CD4-positive, alpha-beta T cell treated with Interleukin-4 for 4 hours (primary cell): ENCODE measurements at places on chromosomes 2 and 18.
A peak's percentile ranks its signal among the peaks of the same experiment; 100 is the strongest.

- no peak for DNase-seq
These were observed 29.0 kb downstream of the SESTD1 start for GRCh38 chr2:179235463-179236108.

DNA sequence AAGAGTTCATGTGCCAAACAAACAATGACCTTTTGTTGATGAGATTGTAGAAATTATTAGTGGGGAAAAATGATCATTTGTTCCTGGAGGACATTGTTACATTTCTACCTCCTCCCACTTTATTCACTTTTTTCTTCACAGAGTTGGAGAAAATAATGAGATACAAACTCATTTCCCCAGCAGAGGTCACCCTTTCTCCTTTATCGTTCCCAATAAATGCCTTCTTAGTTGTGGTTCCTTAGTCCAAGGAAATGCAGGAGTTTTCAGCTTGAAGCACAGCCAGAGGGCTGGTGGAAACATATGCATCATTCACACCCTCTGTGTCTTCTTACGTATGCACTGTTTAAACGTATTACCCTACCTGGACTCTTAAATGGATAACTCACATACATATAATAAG is 108.8 kb downstream of the SLC4A3 start:
- DNase-seq = peak; percentile 4

GRCh38 chr2:42775810-42776209 is 11.9 kb upstream of the OXER1 start:
- no peak for DNase-seq

- peak; percentile 42 for DNase-seq
These were observed 298.4 kb downstream of the LPIN1 start for GRCh38 chr2:12044857-12045256.

DNA sequence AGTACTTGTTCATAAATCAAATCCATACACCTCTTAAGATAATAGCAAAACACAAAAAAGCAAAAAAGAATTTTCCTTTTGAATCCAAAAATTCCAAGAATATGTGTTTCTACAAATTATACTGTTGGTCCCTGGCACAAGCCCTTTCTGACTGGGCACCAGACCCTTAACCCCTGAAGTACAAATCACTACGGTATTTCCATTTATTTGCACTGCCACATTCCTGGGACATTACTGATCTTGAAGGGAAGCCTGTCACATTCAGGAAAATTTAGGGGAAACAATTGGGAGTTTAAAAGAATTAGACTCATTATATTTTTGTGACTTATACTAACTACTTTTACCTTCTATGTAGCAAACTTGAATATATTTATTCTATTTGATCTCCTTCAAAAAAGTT is 98.8 kb downstream of the ZNF521 start:
- DNase-seq = no peak

- DNase-seq = no peak
These were observed 11.5 kb upstream of the DIPK1C start for GRCh38 chr18:74468547-74469061.

DNA sequence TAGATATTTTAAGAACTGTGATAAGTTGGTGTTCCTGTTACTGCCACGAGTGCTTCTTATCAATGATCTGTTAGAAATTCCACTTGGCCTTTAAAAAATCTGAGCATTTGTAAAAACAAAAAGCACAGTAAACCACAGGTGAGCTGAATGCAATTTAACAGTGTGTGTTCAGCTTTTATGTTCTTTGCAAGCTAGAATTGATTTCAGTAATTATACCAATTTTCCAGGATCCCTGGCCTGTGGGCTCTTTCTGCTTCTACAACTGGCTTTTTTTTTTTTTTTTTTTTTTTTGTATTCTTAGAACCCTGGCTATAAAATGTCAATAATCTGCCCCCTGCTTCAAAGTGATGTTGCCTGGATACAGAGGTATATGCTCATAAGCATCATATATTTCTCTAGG is 548.5 kb upstream of the SLC8A1 start:
- no peak for DNase-seq

GRCh38 chr2:100721693-100722092 is 98.2 kb upstream of the NPAS2 start:
- DNase-seq = no peak

GRCh38 chr2:107419191-107419590 is 407.5 kb upstream of the RGPD4 start:
- no peak for DNase-seq

- DNase-seq = no peak
These were observed 8.9 kb downstream of the APOB start for GRCh38 chr2:21034972-21035279.

DNA sequence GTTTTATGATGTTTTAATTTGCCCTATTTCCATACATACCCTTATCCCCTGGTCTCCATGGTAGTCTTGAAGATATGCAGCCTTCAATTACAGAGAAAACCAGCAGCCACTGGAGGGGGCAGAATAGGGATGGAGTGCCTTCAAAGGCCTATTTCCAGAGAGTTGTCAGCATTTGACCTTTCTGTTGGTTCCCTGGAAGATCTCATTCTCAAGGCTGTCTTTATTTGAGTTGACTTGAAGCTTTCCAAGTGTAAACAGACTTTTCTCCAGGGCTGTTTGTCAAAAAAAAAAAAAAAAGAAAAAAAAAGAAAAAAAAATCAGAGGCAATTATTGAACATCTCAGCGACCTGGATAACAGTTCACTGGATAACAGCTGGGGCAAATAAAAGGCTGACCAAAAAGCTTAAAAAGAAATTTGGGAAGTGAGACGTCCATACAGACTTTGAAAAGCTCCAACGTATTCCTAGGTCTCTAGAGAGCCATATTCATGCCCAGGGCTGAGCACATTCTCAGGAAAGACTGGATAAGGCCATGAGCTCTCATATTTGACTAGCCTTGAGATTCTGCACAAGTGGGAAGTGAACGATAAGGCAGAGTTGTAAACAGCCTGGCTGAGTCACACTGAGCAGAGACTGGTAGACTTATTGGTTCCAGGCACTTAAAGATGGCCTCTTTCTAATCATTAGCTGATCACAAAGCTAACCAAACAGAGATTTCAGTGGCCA is 126.6 kb downstream of the VAPA start:
- DNase-seq = no peak

- DNase-seq = no peak
These were observed 58.8 kb downstream of the GPC1 start for GRCh38 chr2:240494194-240494793.

DNA sequence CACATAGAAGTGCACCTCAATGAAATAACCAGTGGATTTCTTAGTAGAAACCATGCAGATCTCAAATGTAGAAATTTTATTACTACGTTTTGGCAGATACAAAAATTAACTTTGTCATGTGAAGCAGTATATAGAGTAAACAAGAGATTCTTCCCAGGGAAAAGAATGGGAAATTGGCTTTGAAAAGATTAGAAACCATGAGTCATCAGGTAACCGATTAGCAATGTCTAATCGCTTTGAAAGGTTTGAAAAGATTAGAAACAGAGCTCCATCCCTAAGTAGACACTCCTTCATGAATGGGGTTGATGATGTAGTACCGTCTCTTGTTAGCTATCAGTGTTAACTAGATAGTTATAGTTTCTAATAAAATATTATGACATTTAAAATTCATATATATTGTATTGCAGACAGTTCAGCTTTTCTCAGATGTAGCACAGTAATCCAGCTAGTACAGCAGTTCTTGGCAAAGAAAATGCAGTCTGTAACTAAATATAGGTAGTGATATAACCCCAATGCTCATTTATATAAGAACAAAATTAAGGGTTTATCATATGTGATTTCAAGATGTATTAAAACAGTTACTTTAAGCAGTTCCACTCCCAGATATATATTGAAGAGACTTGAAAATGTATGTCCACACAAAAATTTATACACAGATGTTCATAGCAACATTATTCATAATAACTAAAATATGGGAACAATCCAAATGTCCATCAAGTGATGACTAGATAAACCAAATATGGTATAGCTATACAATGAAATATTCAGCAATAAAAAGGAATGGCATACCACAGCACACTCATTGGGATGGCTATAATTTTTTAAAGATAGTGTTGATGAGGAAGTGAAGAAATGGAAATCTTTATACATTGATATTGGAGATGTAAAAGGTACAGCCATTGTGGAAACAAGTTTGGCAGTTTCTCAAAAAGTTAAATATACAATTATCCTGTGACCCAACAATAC is 113.9 kb downstream of the PTPN4 start:
- no peak for DNase-seq

- no peak for DNase-seq
These were observed 33.8 kb upstream of the GALNT5 start for GRCh38 chr2:157223624-157224205.

- no peak for DNase-seq
These were observed 1493.8 kb upstream of the NXPH2 start for GRCh38 chr2:140273958-140274357.

DNA sequence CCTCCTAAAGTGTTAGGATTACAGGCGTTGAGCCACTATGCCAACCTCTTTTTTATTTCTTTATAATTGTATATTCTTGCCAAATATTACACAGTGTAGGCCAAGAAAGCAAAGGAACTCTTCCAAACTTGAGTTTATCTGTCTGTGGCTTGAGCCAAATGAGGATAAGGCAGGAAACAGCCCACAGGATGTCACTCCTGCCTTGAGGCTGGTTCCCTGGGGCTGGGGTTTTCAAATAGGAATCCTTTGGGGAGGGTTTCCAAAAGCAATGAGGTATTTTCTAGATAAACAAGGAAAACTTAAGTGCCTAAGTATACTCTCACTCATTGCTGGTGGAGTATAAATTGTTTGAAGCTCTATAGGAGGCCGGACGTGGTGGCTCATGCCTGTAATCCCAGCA is 56.4 kb downstream of the ADCY3 start:
- DNase-seq = no peak

DNA sequence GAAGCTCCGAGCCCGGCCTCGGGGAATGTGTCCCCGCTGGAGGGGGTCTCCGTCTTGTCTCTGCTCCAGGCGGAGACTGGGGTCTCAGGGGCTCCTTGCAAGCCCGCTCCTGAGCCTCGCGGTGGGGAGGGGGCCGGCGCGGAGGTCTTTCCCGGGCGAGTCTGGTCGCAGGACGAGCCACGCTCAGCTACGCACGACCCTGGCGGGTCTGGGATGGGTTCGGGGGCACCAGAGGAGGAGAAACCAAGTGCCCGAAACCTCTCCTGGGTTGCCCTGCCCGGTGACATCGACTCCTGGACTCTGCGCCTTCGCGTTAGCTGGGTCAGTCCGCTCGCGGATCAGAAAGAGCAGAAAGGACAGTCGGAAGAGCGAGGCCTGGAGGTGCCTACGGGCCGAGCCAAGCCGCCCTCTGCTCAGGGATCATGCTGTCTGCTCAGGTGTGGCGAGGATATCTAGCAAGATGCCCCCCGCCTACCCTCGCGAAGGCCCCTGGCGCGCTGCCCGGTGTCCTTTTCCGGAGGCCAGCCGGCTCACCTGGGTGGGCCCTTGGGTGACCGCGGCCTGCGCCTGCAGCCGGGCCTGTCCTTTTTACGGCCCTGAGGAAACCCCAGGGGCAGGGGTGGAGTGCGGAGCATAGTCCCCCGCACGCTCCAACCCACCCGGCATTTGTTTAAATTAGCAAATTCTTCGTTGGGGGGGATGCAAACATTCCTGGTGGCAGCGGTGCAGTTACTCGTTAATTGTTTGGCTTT is 58.7 kb downstream of the SNORC start:
- no peak for DNase-seq

GRCh38 chr18:54551590-54551989 is 39.5 kb upstream of the DYNAP start:
- DNase-seq = no peak

GRCh38 chr2:232741294-232741693 is 35.1 kb downstream of the KCNJ13 start:
- no peak for DNase-seq

- no peak for DNase-seq
These were observed 74.9 kb upstream of the TAF1B start for GRCh38 chr2:9768388-9768787.

GRCh38 chr2:209351636-209352035 is 72.2 kb upstream of the MAP2 start:
- DNase-seq = no peak

- no peak for DNase-seq
These were observed 30.0 kb upstream of the MBP start for GRCh38 chr18:77162580-77162979.

GRCh38 chr2:174051741-174052583 is 86.8 kb upstream of the SP3 start:
- DNase-seq = no peak

DNA sequence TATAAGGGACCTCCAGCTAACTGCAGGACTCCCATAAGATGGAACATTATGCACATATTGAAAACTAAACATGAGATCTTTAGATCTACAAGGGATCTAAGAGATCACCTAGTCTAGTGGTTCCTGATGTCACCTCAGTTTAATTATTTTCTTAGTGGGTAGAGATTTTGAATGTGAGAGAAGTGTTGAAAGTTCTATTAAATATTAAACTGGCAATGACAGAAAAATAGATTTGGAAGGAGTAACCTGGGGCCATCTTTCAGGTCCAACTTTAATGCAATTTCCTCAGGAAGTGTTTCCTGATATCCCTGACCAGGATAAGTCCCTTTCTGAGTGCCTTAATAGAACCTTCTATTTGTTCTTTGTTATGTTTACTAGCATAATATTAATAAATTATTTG is 29.1 kb upstream of the CPS1 start:
- no peak for DNase-seq

DNA sequence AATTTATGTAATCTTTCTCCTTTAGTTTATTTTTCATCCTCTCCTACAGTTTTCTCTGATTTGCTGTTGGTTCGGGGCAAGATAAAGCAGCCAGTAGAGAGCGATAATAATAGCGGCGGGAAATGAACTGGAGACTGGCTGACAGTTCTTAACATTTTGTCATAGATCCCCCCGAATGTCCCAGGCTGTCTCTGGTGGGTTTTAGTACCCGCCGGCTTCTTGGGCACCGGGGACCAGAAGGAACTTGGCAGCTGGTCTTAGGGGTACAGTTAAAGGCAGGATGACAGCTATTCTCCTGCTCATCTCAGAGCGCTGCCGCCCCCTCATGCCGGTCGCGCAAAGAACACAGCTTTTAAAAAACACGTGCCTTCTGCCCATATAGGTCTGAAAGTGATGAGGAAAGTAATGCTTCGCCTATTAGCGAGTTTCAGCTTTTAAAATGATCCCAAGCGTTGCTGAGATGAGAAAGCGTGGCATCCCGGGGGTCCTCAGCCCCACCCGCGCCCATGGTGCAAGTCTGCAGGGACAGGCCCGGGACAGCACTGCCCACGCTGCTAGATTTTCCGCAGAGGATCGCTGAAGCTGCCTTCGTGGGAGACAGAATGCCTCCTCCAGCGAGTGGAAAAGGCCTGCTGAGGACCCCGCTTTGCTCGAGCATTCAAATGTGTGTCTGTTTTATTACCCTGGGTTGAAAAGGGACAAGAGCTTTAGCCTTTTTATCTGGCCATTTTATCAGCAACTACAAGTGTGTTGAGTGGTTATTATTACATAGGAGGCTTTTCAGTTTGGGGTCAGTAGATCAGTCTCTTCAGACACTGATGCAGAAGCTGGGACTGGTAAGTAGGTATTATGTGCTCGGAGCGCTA is 3.8 kb downstream of the ONECUT2 start:
- no peak for DNase-seq
